Activated CD8-positive, alpha-beta memory T cell treated with anti-CD3 and anti-CD28 coated beads for 1 hour (primary cell): ENCODE measurements at places on chromosomes 7 and 10.

DNA sequence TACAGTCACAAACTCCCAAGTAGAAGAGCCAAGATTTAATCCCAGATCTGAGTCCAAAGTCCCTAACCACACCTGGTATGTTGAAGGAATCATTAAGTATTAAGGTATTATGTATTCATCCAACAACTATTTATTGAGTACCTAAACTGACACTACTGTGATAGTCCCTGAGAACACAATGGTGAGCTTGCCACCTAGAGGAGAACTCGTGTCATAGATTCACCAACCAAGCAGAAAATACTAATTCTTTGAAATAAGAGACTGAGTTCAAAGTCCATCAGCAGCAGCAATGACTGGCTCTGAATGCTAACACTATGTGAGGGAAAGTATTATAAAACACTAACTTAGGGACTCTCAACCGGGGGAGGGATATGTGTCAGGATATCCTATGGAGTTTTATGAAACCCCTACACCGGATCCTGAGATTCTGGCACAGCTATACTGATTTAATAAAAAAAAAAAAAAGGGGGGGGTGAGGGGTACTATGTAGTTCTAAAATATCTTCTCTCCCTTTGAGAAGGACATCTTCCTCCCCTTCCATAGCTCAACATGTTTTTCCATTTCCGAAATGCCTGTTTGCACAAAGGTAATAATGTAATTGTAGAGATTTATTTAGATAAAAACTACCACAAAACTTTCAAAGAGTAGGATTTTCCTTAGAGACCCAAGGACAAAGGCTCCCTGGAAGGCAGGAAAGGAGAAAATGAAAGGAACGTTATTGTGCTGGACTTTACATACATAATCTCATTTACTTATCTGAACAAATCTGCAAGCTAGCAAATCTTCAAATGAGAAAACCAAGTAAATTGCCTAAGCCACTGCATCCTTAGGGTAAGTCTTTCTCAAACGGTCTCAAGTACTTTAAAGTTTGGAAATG is 1.6 kb downstream of the NCOA4 start:
- no peak for DNase-seq

GRCh38 chr10:46040004-46040403 is 6.1 kb downstream of the MSMB start:
- DNase-seq = no peak

DNA sequence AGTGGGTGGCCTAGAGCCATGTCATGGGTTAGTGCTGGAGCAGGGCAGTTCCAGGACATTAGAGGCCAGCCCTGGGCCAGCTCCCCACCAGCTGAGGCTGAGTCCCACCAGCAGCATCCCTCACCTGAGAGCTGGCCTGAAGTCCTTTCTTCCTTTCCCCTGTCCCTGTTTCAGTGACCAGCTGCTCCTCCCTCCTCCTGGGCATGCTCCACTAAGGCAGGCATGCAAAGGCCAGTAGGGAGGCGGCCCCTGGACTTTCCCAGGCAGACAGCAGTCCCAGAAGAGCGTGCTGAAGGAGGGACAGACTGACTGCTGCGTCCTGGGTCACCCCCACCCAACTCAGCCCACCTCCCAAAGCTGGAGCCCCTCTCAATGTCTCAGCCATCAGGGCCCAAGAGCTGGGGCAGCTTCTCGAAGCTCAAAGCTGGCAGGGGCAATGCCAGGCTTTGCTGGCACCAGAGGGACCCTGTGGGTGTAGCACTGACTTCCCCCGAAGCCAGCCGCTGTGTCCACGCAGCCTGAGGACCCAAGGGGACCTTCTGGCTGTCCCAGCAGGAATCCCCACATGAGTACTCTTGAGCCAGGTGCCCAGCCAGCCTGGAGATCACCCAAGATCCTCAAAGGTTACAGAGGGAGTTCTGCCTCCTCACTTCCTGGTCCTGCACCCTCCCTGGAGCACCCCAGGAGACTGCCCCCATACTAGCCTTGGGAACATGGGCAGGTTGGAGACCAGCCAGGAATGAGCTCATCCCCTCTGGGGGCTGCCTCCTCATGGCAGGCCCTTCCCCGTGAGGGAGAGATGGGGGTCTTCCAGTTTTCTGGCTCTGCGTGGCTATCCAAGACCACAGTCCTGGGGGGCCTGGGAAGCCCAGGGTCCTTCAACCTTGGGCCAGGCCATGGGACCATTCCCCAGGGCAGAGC is 35.2 kb upstream of the RET start:
- DNase-seq = no peak

GRCh38 chr10:62248465-62248864 is 20.2 kb downstream of the RTKN2 start:
- no peak for DNase-seq

GRCh38 chr7:47371317-47371716 is 210.6 kb downstream of the TNS3 start:
- DNase-seq = no peak

DNA sequence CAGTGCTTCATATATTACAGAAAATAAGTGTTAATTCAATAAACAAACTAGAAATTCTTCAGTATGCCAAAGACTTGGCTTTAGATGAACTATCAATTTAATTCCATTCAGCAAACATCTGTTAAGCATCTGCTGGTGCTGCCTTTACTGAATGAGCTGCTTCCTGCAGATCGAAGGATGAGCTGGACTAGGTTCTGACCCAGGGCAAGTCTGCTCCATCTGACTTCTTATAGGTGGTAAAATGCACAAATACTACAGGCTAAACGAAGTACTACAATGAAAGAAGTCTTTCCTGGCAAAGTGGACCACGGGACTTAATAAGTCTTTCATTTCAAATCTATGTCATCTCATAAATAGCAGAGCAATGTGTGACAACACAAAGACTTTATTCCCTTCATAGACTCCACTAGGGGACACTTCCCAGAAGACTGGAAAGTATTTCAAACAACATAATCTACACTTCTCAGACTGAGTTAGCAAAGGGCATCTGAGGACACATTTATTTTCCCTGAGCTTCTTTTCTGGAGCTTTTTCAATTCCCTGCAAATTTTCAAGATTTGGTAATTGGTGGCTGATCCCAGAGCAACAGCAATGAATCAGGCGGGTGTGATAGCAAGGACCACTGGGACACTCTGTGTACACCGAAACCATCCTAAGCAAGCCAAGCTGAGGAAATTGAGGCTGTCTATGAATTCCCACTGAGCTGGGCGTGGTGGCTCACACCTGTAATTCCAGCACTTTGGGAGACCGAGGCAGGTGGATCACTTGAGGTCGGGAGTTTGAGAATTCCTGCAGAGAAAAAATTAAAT is 108.9 kb upstream of the FRMD4A start:
- DNase-seq = no peak

DNA sequence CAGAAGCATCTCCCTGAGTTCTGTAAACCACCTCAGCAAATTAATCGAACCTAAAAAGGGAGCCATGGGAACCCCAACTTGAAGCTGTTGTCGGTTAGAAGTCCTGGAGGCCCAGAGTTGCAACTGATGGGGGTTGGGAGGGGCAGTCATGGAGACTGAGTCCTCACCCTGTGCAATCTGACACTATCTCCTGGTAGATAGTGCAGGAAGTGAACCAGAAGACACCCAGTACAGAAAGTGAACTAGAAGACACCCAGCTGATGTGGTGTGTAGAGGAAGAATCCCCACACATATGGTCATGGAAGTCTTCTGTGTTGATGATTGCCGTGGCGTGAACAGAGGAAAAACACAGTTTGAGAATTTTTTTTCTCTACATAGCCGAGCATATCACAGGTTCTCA is 58.8 kb upstream of the SRRM3 start:
- DNase-seq = no peak

- DNase-seq = no peak
Observed at GRCh38 chr10:17835688-17836087, 26.5 kb downstream of the MRC1 start.

DNA sequence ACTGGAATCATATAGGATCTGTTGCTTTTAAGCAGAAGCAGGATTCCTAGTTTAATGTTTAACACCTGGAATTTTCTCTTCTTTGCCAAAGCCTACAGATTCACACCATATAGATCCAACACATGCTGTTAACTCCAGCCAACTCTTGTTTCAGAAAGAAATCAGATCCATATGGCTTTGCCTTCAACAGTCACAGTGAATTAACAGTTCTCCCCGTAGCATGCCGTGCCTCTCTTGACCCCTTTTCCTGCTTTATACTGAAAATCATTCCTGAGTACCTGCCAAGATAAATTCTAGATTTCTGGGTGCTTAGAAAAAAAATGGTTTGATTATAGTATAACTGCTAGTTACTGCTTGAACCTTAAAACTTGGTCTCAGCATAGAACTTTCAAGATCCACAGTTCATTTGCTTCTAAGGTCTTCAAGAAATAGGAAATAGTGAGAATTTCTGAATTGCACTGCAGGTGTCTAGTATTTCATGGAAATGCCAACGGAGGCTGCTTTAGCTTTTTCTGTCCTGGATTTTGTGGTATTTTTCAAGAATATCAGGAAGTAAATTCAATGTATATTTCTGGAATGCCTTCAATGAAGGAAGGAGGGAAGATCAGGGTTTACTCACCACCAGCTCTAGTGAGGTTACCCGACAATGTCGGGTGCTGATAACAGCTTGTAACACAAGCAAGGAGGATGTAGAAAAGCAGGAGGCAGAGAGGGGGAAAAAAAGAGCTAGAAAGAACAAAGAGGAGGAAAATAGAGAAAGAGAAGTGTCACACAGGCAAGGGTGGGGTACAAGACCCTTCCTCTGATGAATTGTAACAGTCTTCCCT is 6.6 kb downstream of the AASS start:
- no peak for DNase-seq

DNA sequence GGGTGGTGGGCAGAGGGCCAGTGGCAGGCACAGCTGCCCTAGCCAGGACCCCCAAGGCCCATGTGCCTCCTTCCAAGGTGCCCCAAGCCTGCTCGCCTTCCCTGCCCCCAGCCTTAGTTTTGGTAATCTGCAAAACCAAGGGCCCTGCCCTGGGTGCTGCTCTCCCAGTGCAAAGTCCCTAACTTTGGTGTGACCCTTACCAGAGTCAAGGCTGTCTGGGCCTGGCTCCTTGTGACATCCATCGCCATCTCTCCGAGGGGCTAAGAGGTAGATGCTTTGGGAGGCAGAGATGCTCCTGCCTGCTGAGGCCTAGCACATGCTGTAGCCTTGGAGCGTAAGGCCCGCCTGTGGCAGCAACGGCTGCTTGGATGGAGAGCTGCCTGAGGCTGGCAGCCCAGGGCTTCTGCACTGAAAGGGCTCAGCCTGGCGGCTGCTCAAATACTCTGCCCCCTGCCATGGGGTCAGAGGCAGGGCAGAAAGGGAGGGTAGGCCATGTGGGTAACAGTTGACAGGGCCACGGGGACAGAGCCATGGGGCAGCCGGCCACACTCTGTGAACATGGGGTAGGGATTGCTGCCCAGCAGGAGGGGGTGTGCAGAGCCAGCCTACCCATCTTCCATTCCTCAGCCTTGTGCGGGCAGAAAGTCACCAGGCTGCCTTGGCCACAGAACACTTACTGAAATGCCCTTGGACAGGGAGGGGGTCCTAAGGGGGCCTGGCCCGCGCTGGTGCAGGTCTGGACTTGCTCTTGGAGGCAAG is 17.9 kb upstream of the MYL7 start:
- DNase-seq = no peak

- DNase-seq = no peak
Observed at GRCh38 chr7:22726907-22727713, at the start of gene IL6. TSS of gene IL6 (plus strand) at chr7:22727200. CDS start at chr7:22727263, 63 bp downstream.
